ENCODE measurements at places on chromosomes 16 and 17.

DNA sequence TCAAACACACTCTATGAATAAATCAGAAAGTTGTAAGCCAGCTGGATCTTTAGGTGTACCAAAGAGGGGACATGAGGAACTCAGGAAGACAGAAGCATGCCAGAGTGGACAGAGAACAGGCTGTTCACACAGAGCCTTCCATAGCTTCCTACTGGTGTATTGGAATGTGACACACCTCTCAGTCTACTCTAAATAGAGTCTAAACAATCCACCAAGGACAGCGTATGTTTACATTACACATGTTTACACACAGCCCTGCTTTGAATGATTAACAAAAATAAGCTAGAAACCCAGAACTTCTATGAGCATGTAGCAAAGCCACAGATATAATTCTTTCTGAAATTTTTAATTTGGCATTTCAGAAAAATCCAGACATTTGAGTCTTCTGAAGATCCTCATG is 1279.0 kb upstream of the CDH8 start:
- ATAC-seq = no peak

- no peak for ATAC-seq
Observed at GRCh38 chr17:60229188-60229802, 79.5 kb downstream of the CA4 start.

- ATAC-seq = no peak
Observed at GRCh38 chr16:70432356-70432722, 6.6 kb downstream of the ST3GAL2 start.

DNA sequence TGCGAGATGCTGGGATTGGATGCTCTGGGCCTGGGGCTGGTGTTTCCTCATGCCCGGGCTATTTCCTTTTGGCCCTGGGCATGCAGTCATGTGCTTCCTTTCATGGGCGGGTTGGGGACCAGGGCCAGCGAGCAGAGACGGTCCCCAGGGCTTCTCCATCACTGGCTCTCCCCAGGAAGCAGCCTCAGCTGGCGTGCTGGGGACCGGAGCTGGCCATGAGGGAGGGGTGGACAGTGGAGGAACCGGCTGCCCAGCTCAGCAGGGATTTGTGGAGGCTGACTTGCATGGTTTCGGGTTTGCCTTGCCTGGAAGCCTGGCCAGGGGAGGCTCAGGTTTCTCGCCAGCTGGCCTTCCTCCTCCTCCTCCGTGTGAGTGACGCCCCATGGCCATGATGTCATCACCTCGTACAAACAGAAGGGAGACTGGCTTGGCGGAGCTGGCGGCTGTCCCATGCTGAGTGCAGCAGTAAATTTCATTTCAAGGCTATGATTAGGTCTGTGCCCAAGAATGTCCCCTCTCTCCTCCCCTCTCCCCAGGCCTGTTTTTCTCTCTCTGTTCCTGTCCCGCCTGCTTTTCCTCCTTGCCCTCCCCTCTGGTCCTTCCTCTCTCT is 8.9 kb upstream of the TIMP2 start:
- ATAC-seq = no peak

GRCh38 chr17:2853283-2854142 is 57.3 kb downstream of the RAP1GAP2 start:
- peak; percentile 59 for ATAC-seq

DNA sequence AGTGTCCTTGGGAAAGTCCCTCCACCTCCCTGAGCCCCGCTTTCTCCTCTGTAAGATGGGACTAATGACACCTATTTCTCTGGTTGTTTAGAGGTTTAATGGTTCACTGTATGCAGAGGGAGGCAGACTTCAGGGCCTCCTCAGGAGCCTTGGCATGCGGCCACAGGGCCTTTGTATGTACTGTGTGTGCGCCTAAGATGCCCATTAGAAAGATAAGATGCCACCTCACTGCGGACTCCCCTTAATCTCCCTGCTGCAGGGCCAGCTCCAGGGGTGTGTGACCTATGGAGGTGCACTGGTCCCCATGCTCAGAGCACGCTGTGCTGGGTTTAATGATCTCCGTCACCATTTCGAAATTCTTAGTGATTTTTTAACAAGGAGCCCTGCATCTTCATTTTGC is 59.3 kb downstream of the TMEM235 start:
- ATAC-seq = no peak

GRCh38 chr17:8482546-8482945 is 46.9 kb downstream of the NDEL1 start:
- no peak for ATAC-seq

DNA sequence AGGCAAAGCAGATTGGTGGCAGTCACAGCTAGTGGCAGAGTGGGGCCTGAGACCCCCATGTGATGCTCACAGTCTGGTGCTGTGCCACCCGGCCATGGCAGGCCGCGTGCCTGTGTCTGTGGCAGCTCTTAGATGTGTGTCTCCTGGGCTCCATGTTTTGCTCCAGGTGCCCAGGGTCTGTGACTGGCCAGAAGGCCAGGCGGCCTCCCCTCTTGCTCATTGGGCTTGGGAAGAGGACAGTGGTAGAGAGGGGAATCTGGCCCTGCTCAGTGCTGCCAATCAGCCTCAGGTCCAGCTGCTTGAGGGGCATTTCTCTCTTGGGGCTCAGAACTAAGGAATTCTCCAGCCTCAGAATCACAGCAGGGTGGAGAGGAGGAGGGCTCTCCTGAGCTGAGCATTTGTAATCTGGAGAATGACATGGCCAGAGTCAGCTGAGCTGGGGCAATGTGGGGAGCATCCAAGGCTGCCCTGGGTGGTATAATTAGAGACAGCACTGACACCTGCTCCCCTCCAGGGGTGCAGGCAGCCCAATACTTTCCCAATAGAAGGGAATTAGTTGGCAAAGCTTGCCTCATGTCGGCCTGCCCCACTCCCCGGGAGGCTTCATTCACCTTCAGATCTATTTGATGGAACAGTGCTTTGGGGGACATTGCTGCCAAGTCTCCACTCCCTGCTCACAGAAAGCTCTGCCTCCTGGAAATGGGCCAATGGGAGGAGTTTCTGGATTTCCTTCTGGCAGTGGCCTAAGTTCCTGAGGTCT is 2.7 kb upstream of the LASP1NB start:
- ATAC-seq = no peak

DNA sequence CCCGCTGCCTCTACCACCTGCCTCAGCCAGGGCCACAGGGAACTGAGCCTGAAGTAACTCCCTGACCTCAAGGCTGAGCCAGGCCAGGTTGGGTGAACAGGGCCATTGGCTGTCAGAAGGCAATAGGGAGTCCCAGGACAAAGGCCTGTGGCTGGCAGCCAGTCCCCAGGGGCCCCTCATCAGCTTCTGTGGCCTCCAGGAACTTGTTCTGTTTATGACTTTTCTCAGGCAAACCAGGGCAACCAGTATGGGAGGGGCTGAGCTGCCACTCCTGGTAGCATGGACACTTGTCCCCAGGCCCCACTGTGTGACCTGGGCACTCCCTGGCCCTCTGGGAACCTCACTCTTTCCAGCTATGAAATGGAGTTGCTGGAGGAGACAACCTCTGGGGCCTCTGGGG is 40.1 kb downstream of the CPNE2 start:
- no peak for ATAC-seq

- ATAC-seq = no peak
Observed at GRCh38 chr16:54430491-54431030, 144.0 kb upstream of the IRX3 start.

DNA sequence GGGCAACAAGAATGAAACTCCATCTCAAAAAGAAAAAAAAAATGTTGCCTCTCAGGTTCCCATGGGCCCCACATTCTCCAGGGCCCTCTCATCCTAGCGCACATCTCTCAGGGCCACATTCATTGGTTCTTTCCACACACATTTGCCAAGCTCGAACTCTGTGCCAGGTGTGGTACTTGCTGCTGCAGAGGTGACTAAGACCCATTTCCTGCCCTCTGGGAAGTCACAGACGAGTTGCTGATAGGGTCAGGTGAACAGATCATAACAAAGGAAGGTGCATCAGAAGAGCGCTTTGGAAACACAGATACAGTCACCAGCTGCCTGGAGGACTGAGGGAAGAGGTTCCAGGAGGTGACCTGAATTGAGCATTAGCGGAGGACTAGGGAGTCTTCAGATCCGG is 1.0 kb downstream of the GSDMA start:
- ATAC-seq = peak; percentile 57

GRCh38 chr17:57121308-57122042 is 36.4 kb downstream of the AKAP1 start:
- no peak for ATAC-seq

GRCh38 chr17:444879-445454 is 92.4 kb upstream of the RPH3AL start:
- no peak for ATAC-seq

DNA sequence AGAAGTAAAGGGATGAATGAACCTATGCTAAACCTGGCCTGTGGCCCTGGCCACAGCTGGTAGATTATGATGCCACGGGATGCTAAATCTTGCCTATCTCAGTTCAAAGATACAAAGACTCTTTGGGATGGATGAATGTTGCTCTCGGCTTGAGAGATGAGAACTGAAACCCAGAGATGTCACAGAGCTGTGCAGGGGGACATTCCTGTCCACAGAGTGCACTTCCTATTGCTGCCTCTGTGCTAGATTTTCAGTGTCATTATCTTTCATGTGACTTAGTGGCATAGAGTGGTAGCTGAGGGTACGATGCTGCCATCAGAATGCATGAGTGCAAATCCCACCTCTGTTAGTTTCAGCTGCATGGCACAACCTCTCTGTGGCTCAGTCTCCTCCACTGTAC is 2.3 kb upstream of the MT1M start:
- peak; percentile 48 for ATAC-seq

- ATAC-seq = no peak
Observed at GRCh38 chr17:83129676-83130075, 50.3 kb downstream of the METRNL start.

DNA sequence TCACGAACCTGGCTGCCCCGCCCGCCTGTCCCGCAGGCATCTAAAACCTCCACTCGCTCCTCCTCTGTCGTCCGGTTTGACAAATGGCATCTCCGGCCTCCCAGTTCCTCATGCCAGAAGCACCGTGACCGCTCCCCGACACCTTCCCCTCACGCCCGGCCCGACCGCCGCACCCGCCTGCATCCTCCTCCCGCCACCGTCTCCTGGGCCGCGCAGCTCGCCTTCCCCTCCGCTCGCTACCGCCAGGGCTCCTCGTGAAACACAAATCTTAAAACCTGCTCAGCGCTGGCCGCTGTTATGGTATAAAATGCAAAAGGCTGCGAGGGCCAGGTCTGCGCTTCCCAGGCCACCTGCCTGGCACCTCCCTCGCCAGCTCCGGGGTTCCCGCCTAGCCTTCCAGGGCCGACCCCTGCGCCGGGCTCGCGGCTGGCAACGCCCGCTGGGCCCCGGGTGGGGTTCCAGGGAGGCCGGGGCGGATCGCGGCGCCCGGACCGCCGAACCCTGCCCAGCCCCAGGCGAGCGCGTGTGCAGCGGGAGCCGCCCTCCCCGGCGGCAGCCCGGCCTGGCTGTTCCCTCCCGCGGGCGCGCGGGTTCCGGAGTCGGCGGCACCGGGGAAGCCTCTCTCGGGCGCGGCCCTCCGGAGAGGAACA is 488 bp downstream of the SPSB3 start:
- no peak for ATAC-seq

DNA sequence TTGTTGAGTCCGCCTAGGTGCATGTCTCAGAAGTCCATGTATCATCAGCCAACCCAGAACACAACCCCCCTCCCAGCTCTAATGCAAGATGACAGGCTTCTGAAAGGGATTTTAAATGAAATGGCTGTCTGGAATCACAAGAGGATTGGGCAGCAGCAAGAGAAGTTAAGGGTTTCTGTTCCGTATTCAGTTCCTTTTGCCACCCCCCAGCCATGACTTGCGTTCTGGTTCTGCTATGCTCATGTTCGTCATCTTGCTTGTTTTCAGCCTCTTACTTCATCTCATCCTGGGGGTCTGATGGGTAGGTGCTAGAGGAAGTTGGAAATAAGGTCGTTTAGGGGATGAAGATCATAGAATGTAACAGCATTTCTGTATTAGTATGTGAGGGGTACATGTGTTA is 12.0 kb downstream of the MINK1 start:
- no peak for ATAC-seq

All from activated T-helper 17 cell treated with anti-CD3 and anti-CD28 coated beads, Interleukin-2, amount 50 U/mL, for 72 hours (primary cell).